ENCODE measurements at places on chromosomes 12 and 14. TPM values are rescaled to one million over a fixed set of nuclear protein-coding genes. Genes with fewer than 3 reads are reported as not detected.

- no peak for DNase-seq
Measured at GRCh38 chr14:94761348-94761996, 8.4 kb downstream of the GSC start.

The TMEM121 gene
- total RNA-seq: 3.4 TPM

GRCh38 chr14:99454246-99454645 lies 26.4 kb downstream of the SETD3 start:
- DNase-seq: no peak

The PTHLH gene
- 0.63 TPM for total RNA-seq

- DNase-seq: no peak
Measured at GRCh38 chr14:58288106-58288792, 10.1 kb upstream of the ARID4A start.

Measured in right atrium auricular region (tissue), 2 donors.